ENCODE measurements at places on chromosomes 3 and 15. TPM values are rescaled to one million over a fixed set of nuclear protein-coding genes. Genes with fewer than 3 reads are reported as not detected.
A peak's percentile ranks its signal among the peaks of the same experiment; 100 is the strongest.

- no peak overlapping the region for H3K27ac ChIP-seq
- no peaks in the 10 kb centered on the region for H3K27me3 ChIP-seq
- no peak for DNase-seq
- H3K4me3 ChIP-seq: no peak overlapping the region
- peaks cover 6% of the 10 kb centered on the region for H3K4me1 ChIP-seq
- H3K36me3 ChIP-seq: peaks cover 3% of the 10 kb centered on the region
Observed at GRCh38 chr3:126259411-126260391, 79.3 kb upstream of the ALDH1L1 start.

DNA sequence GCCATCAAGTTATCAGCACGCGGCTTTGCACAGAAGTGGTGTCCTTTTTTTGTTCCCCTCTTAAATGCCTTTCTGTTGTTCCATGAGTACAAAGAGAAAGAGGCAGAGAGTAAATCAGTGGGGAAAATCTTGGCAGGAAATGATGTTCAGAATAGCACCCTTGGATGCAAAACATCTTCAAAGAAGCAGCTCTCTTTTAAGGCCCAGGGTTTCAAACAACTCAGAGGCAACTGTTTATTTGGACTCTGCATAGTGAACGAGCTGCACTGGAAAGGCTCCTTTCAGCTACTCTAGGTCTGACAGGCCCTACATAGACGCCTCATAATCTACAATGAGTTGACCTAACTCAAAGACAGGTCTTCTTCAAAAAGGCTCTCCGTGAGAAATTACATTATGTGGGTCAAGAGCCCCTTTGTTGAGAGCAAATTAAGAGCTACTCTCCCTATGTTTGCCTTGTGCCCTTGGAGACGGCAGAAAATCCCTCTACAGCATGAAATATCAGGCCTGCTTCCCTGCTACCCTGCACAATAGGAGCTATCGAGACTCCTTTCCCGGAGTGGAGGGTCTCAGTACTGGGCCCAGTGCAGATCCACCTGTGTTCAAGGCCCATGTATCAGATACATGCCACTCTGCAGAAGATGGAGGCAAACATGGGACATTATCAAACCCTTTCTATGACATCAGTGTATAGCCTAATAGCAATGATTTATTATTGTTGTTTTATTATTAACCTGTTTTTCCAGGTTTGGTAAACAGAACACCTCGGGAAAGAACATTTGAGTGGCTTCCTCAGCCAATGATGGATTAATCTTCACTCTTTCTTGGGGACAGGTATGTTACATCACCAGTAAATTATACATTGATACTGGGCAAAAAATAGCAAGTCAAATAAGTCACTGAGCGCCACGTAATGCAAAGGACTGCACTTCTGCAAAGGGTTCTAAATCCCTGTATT, 53.1 kb downstream of the HEG1 start:
- peaks cover 3% of the 10 kb centered on the region for H3K4me1 ChIP-seq
- DNase-seq: no peak
- H3K36me3 ChIP-seq: peaks cover 47% of the 10 kb centered on the region
- H3K27ac ChIP-seq: no peak overlapping the region
- no peaks in the 10 kb centered on the region for H3K27me3 ChIP-seq

DNA sequence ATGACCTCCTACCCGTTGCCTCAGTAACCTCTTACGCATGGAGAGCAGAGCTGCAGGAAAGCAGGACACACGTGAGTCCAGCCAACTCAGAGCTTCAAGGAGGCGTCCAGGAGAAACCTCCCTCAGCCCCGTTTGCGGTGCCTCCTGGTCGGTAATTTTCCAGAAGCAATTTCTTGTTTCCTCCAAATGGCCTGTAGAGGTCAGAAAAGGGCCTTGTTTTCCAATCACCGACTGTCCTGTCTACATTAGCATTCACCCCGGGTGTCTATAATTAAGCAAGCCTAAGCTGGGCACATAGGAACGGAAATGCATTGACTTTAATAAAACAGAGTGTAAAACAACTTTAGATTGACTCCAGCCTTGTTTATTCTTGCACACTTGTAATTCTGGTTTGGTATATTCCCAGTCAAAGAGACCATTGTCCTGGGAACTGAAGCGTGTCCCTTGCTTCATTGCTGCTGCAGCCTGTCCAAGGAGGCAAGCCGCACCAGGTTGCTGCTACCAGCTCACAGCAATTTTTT, 836.2 kb downstream of the AGBL1 start:
- H3K4me1 ChIP-seq: no peaks in the 10 kb centered on the region
- no peaks in the 10 kb centered on the region for H3K27me3 ChIP-seq
- H3K27ac ChIP-seq: no peak overlapping the region
- DNase-seq: no peak
- H3K4me3 ChIP-seq: no peak overlapping the region
- no peaks in the 10 kb centered on the region for H3K36me3 ChIP-seq

- no peak for DNase-seq
- no peak overlapping the region for H3K4me3 ChIP-seq
- peaks cover 14% of the 10 kb centered on the region for H3K36me3 ChIP-seq
- H3K27me3 ChIP-seq: no peaks in the 10 kb centered on the region
- H3K27ac ChIP-seq: no peak overlapping the region
- peaks cover 32% of the 10 kb centered on the region for H3K4me1 ChIP-seq
Observed at GRCh38 chr3:19972054-19972453, 25.2 kb downstream of the RAB5A start.

GRCh38 chr3:44906997-44907396, 32.6 kb downstream of the TGM4 start:
- no peaks in the 10 kb centered on the region for H3K27me3 ChIP-seq
- peaks cover 2% of the 10 kb centered on the region for H3K36me3 ChIP-seq
- DNase-seq: no peak
- H3K4me3 ChIP-seq: no peak overlapping the region

DNA sequence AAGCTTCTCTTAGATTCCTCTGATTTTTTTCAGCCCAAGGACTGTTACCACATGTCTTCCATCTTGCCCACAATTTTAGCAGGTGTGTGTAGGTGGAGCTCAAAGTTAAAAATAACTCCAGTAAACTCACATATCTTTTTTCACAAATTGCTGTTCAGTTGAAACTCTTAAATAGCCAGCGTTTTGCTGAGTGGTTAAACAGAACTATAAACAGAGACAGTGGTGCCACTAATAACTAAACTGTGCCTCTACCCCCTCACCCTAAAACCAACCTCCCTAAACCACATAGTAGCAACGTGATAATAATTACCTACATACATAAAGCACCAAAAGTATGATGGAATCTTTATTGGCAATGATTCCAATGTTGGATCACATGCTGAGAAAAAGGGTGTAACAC, 525.1 kb downstream of the PDCD6IP start:
- H3K4me3 ChIP-seq: no peak overlapping the region
- peaks cover 1% of the 10 kb centered on the region for H3K36me3 ChIP-seq
- H3K4me1 ChIP-seq: no peaks in the 10 kb centered on the region
- no peak overlapping the region for H3K27ac ChIP-seq
- H3K27me3 ChIP-seq: peaks cover 2% of the 10 kb centered on the region
- DNase-seq: no peak

DNA sequence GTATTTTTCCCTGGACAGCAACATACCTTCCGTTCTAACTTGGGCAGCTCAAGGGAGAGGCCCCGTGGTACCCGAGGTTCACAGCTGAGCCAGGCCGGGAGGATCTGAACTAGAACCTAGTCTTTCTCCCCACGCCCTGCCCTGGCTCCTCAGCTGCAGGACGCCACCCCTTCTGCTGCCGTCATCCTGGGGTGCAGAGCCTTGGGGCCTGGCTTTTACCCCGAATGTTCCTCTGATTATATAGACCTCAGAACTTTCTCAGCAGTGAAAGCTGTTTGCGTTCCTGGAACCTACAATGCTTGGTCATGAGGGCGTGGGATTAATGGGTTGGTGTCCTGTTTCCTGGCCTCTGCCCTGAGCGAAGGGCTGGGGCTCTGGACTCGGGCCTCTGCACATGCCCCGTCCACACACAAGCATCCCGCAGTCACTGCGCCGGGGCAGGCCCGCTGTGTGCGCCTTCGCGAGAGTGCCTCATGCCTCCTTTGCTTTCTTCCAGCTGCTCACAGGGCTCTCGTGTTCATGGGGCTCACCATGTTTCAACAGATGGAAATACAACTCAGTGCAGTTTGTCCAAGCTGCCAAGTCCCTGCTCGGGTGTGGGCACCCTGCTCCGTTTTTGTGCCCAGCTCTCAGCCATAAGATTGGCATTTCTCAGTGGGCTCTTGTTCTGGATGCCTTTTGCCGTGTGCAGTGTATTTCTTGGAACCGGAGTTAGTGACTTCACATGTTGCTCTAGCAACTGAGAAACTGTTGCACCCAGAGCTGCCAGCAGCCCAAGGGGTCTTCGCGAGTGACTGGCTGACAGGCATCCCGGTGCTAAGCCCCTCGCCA, 20.4 kb downstream of the SYNM start:
- peaks cover 58% of the 10 kb centered on the region for H3K4me1 ChIP-seq
- peak; percentile 72 for DNase-seq
- no peaks in the 10 kb centered on the region for H3K27me3 ChIP-seq
- H3K36me3 ChIP-seq: peaks cover 28% of the 10 kb centered on the region

C15orf62 gene
- total RNA-seq: 0.12 TPM

CYP11A1 gene
- total RNA-seq: not detected

SYNPR gene
- total RNA-seq: not detected

UBA7 gene
- total RNA-seq: 26.3 TPM

All from chondrocyte (in vitro differentiated cells).